ENCODE measurements at places on chromosomes 12 and 14.

- no peak for DNase-seq
Measured at GRCh38 chr12:115227137-115227615, 543.2 kb upstream of the TBX3 start.

DNA sequence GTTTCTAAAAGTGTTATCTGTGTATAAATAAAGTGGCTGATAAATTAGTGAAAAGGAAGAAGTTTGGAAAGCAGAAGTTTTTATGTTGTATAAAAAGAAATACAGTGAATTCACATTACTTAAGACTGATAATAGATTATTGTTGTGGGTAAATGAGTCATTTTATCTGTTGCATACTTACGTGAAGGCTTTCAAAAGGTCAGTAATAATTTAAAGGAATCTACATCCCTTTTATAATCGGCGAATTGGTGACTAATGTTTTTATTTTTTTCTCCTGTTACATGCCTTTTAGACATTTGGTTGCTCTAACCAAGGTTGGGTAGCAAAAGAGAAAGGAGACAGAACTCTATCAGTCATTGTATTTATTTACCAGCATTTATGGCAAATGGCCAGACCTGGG, 155.9 kb downstream of the SLC41A2 start:
- no peak for DNase-seq

GRCh38 chr12:473863-474577, 14.3 kb downstream of the B4GALNT3 start:
- DNase-seq = no peak

- DNase-seq = no peak
Measured at GRCh38 chr14:71529848-71530247, 402.4 kb upstream of the RGS6 start.

GRCh38 chr12:68290126-68290525, 36.7 kb upstream of the IL22 start:
- no peak for DNase-seq

DNA sequence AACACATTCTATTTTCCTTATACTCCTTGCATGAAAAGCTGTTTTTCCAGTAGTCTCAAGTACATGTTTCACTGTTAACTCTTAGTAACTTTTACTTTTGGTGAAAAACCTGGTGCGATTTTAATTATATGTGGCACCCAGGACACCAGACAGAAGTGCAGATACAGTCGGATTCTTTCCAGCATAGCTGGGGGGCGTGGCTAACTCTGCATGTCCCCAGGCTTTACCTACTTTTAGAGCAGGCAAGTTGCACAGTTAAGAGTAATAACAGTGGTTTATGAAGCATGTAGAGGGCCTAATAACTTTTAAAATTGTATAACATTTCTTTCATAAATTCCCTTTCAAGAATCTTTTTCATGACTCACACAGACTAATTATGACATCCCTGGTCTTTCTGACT, 70.7 kb downstream of the HSD17B6 start:
- DNase-seq = no peak

DNA sequence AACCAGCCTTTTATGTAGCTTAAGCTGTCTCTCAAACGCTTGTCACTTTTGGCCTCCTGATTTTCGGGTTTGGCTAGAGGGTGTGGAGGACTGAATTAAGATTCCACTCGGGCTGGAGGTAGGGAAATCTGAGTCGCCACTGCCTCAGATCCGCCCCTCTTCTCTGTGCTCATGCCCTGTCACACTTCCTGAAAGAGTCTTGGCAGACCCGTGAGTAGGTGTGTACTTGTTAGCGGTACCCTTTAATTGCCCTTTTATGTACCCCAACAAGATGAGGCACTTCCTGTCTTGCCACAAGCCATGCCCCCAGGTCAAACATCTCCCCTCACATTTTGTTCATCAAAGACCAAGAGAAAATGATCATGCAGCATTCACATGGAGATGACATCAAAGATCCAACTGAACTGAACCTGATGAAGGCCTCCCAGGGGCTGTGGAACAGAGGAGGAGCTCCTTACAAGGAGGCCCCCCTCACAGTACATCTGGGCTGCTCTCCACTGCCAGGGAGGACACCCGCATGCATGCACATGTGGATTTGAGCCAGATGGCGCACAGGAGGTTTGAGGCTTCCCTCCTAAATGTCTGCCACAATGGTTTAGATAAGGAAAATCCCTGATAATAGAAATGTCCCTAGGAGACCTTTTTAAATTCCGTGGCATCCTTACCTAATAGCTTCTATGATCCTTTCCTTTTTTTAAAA, 86.5 kb upstream of the CDKN3 start:
- no peak for DNase-seq

GRCh38 chr12:96000858-96001257, 4.7 kb upstream of the HAL start:
- DNase-seq = no peak

DNA sequence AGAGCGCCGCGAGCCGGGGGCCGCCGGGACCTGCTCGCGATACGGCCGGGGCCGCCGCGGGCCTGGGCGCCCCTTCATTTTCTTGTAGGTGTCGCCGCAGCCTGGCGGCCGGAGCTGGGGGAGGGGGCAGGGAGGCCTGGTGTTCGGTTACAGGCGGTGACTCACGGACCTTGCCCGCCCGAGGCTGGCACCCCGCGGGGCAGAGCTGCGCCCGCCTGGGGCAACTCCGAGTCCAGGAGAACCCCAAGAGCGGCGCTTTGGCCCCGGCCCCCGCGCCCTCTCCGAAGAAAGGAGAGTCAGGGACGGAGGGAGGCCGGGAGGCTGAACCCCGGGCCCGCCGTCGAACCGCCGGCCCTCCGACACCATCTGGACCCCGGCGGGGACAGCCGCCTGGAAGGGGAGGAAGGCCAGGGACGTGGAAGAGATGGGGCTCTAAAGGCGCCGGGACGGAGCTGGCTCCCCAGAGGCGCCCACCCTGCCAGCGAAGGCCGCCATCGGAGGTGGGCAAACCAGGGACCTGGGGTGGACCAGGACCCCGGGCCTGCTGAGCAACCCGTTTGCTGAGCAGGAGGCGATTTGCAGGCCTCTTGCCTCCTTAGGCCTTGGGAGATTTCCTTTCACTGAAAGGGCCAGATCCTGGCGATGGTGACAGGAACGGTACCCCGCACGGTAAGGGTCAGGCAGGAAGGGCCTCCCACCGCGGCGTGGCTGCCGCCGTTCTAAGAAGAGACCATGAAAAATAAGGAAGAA, 843 bp upstream of the NUAK1 start:
- peak; percentile 76 for DNase-seq

GRCh38 chr12:94039914-94040313, 108.5 kb upstream of the PLXNC1 start:
- no peak for DNase-seq

DNA sequence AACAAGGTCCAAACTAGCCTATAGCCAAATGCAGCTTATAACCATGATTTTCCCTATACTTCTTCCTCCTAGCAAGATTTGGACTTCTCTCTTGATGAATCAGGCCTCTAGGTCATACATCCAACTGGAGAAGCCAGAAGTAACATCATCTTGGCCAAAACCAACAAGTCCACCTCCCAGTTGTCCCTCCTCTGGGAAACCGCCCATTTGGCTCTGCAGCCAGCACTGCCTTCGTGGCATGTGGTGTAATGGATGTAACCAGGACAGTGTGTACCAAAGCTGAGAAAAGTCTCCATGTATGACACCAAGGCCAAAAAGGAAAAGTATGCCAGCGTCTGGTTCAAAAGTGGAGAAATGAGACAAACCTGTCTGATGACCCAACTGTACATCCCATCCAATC, 59.3 kb upstream of the VASH1 start:
- DNase-seq = no peak

- DNase-seq = peak; percentile 17
Measured at GRCh38 chr12:81758421-81759189, 545 bp downstream of the PPFIA2 start.

DNA sequence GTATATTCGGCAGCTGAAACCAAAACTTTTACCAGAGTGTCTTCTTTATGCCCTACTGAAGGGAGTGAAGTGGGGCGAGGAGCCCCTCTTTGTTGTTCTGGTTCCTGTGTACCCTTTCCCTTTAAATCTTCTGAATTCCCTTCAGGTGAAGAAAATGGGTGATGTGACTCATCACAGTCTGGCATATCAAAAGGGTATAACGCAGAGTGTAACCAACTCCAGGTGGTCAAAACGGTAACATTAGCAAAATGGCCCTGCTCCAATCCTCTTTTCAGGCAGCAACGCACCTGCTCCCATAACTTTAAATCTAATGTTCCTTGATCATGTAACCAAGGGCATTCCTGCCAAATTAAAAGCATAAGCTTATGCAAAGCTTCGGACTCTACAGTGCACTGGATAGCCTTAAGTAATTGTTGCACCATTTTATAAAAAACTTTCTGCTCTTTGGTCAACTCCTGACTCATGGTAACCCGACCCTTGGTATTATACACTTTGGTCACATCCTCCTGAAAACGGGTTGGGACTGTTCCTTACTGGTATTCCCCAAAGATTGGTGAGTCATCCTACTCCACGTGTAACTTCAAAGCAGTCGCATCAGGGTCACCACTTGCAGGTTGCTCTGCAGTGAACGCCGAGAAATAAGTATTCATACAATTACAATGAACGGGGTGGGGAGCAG, 83.1 kb downstream of the KCNMB4 start:
- no peak for DNase-seq

- no peak for DNase-seq
Measured at GRCh38 chr14:39446131-39446744, 14.0 kb upstream of the FBXO33 start.

DNA sequence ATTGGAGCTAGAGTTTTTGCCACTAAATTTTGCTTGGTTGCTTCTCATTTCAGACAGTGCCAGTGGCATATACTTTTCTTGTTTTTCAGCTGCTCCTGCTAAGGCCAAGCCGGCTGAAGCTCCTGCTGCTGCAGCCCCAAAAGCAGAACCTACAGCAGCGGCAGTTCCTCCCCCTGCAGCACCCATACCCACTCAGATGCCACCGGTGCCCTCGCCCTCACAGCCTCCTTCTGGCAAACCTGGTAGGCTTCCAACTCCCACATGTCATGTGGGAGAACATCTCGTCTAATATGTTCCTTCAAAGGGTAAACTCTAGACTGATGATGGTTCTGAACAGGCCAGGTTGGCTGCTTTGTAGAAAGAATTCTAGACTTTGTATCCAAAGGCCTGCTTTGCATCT, 11.0 kb downstream of the DLST start:
- DNase-seq = no peak

DNA sequence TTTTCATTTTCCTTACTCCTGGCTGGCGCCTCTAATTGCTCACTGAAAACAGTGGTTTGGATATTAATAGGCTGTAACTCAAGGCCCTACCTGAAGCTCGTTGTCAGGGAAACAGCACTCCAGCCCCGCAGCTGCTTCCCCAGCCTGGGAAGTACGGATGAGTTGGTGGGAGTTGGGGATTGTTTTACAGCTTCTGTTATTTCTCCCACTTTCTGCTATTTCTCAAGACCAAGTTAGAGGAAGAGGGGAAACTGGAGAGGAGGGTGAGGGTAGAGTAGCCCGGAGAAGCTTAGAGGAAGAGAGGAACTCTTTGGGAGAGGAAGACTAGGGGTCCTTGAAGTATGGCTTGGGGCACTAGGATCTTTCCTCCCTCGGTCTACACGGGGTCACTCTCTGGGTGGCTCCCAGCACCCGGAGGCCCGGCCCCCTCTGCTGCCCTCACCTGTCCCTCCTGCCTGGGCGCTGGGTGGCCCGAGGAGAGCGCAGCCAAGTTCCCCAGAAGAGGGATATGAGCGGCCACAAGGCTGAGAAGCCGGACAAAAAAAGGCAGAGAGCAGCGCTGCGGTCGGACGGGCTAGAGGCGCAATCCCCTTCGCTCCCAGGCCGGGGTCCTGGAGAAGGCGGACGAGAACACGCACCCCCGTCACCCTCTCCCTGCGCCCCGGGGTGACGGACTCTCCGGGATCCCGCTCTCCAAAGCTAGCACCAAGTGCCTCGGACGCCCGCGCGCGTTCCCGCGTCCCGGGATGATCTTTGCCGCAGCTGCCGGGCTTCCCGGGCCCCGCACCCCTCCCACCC, 671 bp downstream of the SPTB start:
- DNase-seq = no peak

DNA sequence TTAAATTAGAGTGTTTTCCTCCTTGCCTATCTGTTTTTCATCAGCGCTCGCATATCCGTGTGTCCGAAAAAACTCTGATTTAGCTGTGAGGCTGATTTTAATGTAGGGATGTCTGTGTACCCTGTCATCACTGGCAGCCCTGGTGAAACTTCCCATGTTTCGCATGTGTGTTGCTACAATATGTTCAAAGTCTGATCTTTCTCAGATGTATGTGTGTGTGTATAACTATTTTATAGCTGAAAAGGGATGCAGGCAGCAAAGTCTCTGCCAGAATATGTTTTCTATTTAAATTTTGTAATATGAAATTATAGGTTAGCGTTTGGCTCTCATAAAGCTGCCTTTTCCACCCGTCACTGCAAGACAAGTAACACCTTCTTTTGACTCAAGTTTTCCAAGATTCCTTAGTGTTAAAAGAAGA, 154.8 kb downstream of the TMTC2 start:
- no peak for DNase-seq

DNA sequence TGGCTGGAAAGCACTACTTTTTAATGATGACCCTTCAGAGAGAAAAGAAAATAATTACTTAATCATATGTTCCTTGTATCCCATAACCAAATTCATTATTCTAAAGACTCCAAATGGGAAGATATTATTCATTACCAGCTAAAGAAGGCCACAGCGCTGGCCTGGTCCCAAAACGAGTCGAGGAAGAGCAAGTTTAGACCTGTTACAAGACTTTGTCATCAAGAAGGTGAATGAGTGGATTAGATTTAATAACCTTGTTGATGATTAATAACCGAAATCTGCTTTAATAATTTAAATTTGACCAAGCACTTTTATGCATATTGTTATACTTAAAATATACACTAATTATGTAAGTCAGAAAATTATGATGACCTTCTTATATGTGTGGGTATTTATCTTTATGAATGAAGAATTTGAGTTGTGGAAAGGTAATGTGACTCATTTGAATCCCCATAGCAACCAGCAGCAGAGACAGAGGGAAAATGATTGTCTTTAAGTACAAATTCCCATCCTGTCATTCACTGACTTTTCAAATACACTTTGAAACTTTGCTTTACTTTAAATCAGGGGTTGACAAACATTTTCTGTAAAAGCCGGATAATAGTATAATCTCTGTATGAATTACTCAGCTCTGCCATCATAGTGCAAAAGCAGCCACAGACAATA, 200.3 kb upstream of the NPAS3 start:
- no peak for DNase-seq

- peak; percentile 65 for DNase-seq
Measured at GRCh38 chr12:102702447-102703114, 214.5 kb downstream of the PAH start.

DNA sequence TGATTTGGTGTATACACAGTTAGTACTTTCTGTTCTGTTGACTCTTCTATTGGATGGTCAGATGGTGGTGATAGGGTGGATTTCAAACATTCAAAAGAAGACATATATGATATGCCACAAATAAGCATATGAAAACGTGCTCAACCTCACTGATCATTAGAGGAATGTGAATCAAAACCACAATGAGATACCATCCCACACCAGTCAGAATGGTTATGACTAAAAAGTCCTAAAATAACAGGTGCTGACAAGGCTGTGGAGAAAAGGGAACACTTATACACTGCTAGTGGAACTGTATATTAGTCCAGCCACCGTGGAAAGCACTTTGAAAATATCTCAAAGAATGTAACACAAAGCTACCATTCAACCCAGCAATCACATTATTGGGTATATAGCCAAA, 425.5 kb downstream of the C12orf50 start:
- DNase-seq = no peak

All from HuH-7 (cell line).